ENCODE measurements at places on chromosomes 6 and 20. TPM values are rescaled to one million over a fixed set of nuclear protein-coding genes. Genes with fewer than 3 reads are reported as not detected.

The SIRPD gene
- not detected for total RNA-seq

The ERMARD gene
- total RNA-seq, result 14.9 TPM

The PRPF6 gene
- total RNA-seq, result 61.7 TPM

The LY6G6D gene
- total RNA-seq, result not detected

The SLC22A16 gene
- total RNA-seq, result not detected

Measured in epithelial cell of umbilical artery (primary cell).